Left renal cortex interstitium (tissue), 4 donors: ENCODE measurements at places on chromosomes 1 and 21.

- no peak for DNase-seq
Measured at GRCh38 chr1:221793439-221794078, 51.7 kb upstream of the DUSP10 start.

DNA sequence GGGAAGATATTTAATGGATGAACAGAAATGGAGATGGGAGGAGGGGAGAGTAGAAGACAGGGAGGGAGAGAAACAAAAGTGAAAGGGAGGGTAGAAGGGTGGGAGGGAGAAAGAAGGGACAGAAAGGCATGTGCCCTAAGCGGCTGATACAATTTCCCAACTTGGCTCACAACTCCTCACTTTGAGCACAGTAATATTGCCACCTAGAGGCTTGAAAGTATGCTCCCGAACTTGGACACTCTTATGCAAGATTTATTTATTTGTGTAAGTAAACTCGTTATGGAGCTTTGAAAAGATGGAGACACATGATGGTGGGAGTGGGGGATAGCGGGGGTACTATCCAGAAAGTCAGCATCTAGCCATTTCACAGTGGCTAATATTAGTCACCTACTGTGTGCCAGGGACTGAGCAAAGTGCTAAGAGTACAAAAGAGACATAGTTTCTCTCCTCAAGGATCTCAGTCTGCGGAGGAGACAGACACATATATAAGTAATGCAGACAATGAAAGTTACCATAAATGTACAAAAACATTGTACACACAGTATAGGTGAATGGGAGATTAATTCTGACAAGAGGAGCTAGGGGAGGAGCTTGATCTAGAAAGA, 189.7 kb downstream of the SEC16B start:
- DNase-seq, result peak; percentile 49

GRCh38 chr1:113663165-113663951, 95.9 kb downstream of the PHTF1 start:
- DNase-seq, result no peak

DNA sequence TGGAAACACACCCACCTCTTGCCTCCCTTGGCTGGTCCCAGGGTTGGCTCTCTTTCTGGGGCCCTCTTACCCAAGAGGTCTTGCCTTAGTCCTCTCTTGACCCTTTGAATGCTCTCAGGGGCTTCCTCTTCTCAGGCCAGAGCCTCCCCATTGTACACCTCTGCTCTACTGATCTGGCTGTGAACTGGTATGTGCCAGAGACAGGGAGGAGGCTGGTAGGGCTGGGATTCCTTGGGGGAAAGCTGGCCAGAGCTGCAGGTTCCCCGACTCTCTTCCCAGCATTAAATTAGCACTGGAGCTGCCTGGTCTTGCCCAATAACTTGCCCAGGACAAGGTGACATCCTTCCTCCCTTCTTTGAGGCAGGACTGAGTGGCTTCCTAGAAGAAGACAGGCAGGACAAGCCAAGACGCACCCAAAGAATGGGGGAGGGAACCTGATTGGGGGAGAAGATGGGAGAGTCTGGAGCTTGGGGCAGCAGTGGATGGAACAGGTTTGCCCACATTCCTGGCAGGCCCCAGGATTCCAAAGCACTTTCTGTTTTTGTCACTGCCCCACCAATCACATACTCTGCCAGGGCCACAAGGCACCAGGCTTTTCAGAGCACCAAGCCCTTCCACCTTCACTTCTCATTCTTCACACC, 37.2 kb upstream of the CITED4 start:
- no peak for DNase-seq

DNA sequence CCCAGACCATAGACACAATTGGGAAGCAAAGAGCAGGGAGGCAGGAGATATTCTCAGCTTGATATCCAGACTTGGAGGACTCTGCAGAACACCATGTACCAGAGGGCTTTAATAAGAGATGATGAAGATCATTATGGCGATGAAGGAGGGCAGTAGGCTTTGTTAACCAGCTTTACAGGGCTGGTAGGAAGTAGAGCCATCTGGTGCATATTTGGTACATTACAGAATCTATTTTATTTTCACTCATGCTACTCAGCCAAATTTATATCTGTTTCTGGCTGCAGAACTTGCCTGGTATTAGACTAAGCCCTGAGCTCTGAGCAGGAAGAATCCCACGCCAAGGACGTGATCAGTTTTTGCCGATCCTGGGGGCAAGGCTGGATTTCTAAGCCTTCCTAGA, 61.8 kb upstream of the SYT6 start:
- no peak for DNase-seq

- no peak for DNase-seq
Measured at GRCh38 chr1:173798078-173798477, 26.4 kb upstream of the DARS2 start.

GRCh38 chr1:69777423-69777822, 209.7 kb downstream of the LRRC7 start:
- DNase-seq, result no peak

GRCh38 chr1:44849575-44850132, 6.6 kb upstream of the PTCH2 start:
- DNase-seq, result no peak

DNA sequence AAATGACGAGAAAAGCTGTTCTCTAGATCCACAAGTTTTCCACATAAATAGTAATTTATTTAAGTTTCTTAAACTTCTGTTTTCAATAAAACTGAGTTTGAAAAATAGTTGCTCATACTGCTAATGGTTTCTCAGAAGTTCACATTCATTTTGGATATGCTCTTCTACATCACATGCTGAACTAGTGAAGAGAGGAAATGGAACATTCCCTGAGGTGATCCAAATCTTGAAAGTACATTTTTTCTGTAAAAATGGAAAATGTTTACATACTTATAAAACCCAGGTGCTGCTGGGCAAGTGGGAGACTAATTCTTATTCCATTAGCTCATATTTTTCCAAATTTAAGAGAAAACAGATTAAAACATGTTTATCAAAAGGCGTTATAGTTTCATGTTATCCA, 111.7 kb downstream of the ADGRL4 start:
- no peak for DNase-seq

- DNase-seq, result no peak
Measured at GRCh38 chr1:179082999-179083335, 1.1 kb downstream of the TOR3A start.

GRCh38 chr1:117919376-117919775, 10.0 kb downstream of the GDAP2 start:
- no peak for DNase-seq

DNA sequence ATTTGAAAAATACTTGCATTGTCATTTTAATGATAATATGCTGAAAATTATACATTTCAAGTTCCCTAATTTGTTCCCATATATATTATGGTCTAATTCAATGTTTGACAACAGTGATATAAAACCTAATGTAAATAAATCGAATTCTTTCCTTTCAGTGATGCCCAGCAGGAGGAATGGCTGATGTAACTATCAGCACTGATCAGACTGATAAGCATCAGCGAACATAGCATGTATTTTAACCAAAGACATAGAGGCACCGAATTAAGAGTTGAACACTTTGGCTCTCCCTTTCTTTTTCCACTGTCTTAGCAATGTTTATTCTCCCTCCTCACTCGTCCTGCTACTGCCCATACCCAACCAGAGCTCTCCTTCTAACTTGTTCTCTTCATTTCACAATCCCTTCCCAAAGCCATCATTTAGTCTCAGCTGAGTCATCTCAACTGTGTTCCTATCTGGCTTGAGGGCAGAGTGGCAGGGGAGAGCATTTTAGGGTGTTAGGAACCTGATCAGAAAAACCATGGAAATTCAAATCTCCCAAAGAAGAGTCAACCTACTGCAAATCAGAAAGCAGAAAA, 58.8 kb upstream of the C1orf115 start:
- no peak for DNase-seq

- no peak for DNase-seq
Measured at GRCh38 chr1:10678402-10678801, 118.0 kb downstream of the CASZ1 start.

DNA sequence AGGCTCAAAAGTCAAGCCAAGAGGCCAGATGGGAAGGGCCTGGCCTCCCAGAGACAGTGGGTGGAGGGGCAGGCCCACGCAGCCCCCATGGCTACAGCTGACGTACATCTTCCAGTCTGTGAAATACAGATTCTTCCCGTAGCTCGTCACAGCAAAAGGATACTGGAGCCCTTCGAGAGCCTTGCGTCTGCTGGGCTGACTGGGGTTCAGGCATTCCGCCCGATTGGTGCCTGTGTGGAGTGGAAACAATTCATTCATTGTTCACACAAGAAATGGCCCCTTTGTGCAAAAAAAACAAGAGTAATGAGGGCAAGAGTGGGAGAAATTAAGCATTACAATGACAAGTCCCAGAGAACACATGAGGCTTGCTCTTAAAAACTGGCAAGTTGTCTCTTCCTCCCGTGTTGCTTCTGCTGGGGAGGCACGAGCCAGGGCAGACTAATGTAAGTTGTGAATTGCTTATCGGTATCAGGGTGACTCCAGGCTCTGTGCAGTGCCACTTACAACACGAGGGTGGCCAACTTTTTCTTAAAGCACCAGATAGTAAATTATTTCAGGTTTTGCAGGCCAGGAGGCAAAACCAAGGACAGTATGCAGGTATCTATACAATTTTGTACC, 85.1 kb downstream of the NID1 start:
- DNase-seq, result no peak

DNA sequence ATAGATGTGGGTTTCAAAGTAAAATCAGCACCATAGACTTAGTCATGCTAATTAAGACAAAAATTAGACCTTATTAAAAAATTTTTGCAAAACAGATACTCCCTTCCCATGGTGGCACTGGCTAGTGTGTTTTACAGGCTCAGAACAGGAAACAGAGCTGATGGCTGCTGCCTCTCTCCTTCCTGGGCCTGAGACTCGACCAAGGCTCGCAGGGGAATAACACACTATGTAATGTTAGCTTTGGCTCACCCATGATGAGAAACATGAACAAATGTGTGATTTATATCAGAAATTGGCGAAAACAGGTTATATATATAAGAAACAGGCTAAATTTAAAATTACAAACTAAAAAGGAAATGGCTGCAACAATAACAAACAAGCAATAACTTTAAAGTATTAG, 50.7 kb downstream of the ERG start:
- no peak for DNase-seq

DNA sequence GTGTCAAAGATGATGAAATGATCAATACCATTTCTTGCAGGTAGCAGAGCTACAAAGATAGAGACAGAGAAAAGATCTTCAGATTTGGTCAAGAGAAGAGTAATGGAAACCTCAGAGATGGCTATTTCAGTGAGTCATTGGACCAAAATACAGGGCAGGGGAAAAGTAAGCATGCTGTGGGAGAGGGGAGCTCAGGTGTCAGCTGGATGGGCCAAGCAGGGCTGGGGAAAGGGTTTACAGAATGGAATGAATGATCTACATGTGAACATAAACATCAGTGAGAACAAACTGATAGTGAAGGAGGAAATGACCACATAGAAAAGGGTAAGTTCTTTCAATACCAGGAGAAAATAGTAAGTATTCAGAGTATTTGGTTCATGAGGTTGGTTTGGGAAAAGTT, 61.4 kb upstream of the CNN3 start:
- no peak for DNase-seq

DNA sequence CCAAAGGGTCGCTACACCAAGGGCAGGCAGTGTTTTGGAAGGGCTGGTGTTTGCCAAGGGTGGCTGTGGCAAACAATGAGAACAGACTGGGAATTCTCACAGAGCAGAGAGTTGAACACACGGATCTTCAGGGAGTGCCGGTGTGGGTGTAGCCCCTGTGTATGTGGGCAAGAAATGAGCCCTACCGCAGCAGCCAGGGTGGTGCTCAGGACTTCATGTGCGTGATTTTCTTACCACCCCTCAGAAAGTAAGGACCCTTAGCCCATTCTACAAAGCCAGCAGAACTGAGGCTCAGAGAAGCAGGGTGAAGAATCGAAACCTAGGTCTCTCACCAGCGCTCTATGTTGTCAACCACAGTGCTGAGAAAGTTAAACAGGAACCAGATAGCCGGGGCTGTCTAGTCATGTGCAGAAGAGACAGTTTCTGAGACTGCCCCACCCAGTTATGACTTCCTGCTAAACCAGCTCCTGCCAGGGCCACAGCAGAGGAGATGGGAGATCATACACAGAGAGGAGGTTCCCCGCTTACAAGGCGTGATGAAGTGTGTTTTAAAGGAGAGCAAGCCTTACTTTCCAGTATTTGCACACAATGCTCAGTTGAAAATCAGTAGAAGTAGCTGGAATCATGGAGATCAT, 21.9 kb upstream of the MORC3 start:
- DNase-seq, result no peak

DNA sequence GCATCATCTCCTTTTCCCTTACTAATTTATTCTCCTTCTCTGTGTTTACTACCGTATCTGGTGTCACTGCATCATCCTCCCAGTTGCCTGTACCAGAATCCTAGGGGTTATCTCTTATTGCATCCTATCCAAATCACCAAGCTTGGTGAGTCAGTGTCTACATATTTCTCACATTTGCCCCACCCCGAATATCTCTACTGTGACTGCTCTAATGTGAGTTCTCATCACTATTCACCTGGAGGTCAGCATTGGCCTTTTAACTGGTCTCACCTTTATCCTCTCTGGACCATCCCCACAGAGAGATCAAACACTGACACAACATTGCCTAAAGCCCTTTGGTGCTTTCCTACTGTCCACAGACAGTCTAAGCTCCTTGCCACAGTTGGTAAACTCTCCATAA, 45.7 kb upstream of the ZNF648 start:
- no peak for DNase-seq

GRCh38 chr1:170267317-170267716, 121.6 kb downstream of the NTMT2 start:
- DNase-seq, result no peak

DNA sequence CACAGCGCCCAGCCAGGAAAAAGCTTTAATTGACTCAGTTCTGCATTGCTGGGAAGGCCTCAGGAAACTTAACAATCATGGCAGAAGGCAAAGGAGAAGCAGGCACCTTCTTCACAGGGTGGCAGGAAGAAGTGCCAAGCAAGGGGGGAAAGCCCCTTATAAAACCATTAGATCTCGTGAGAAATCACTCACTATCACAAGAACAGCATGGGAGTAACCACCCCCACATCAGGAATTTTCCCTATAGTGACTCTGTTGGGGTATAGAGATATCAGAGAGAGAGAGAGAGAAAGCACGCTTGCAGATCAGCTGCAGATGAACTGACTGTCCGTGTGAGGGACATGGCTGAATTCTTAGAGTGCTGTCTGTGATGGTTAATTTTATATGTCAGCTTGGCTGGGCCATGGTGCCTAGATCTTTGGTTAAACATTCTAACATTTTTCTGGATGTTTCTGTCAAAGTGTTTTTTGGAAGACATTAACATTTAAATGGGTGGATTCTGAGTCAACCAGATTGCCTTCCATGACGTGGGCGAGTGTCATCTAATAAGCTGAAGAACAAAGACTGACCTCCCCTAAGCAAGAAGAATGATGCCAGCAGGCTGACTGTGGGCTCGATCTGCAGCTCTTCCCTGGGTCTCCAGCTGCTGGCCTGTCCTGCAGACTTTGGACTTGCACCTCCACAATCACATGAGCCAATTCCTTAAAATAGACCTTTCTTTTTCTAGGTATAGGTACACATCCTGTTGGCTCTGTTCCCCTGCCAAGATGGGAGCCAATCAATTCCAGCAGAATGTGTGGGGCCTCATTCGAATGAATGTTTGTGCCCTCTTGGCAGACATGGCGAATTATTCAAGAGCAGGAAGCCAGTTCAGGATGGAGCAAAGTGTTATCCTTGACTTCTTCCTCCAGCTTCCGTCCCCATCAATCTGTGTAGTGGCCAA, 21.4 kb upstream of the CPT2 start:
- no peak for DNase-seq
